ENCODE measurements at places on chromosomes 5 and 9.

GRCh38 chr5:113215401-113216060 lies 219.3 kb downstream of the TSSK1B start:
- no peak for DNase-seq

DNA sequence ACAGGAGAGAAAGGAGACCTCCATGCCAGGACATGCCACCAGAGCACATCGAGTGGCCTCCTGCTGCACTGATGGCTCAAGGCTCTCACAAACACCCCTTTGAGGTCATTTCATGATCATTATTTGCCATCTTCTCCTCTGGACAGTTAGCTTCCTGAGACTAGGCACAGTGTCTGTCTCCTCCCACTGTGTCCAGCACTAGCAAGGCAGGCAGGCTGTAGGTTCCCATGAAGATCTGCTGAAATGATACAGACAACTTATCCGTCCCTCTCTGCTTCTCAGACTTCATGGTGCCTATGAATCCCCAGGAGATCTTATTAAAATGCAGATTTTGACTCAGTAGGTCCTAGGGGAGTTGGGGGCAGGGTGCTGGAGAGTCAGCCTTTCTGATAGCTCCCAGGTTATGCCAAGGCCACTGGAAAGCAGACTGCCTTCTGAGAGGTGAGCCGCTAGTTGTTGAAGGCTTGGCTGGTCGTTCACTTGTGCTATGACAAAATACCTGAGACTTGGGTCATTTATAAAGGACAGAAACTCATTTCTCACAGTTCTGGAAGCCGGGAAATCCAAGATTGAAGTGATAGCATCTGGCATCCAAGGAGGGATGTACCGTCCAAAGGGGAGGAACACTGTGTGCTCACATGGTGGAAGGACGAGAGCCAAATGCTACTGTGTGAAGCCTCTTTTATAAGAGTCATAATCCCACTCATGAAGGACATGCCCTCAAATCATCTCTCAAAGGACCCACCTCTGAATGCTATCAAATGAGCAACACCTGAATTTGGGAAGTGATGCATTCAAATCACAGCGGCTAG lies 183.4 kb downstream of the SPOCK1 start:
- DNase-seq, result no peak

DNA sequence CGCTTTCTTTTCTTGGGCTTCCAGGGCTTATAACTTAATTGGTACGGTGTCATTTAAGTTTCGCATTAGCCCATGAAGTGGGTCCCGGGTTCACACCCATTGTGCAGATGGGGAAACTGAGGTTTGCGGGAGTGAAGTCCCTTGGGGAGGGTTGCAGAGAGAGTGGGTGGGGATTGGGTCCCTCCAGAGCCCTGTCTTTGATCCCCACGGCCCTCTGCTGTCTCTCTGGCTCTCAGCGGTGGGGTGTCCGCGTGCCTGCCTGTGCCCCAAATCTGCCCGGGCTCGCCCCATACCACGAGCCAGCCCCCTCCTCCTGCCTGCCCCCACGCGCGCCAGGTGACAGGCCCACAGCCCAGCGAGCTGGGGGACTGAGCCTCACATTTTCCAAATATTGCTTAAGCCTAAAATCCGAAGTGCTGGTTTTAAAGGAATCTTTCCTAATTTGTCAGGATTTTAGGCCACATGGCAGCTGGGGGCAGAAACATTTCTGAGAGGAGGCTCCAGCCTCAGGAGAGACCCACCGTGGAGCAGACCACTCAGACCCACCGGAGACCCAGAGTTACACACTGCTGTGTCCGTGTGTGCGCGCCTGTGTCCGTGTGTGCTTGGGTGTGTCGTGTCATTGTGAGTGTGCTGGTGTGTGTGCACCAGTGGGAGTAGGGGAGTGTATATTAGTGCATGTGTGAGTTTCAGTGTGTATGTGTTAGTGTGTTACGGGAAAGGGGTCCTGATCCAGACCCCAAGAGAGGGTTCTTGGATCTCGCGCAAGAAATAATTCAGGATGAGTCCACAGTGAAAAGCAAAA lies 159.5 kb upstream of the IER5L start:
- DNase-seq, result no peak

DNA sequence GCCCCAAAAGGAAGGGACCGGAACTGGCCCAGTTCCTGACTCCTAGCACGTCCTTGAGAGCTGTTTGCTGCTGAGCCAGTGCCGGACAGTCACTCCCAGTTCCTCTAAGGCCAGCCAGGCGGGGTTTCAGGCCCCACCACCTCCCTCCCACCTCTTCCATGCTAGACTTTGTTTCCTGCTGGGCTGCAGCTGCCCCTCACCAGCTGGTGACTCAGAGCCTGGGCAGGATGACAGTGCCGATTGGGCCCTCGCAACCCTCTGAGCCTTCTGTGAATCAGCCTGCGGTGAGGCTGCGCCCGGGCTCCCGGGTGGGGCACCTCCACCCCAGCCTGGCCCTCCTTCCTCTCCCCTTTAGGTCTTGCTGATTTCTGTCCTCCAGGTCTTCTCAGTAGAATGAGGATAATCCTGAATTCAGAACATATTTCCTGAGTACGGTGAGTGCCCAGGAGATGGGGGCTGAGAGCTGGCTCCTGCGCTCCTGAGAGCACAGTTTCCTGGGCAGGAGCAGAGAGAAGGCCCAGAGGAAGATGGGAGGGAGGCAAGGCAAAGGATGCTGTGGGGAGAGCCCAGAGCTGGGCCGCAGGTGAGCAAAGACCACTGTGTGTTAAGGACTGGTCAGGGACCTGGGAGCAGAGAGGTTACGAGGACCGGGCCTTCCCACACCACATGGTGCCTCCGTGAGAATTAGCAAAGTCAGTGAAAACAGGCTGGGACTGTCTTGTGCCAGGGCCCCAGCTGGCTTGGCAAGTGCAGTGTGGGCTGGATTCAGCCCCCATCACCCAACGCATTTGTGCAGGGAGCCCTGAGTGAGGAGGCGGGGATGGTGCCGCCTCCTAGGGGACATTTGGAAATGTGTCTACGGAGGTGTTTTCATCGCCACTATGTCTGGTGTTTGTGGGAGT lies 32.9 kb upstream of the STXBP1 start:
- peak; percentile 89 for DNase-seq

DNA sequence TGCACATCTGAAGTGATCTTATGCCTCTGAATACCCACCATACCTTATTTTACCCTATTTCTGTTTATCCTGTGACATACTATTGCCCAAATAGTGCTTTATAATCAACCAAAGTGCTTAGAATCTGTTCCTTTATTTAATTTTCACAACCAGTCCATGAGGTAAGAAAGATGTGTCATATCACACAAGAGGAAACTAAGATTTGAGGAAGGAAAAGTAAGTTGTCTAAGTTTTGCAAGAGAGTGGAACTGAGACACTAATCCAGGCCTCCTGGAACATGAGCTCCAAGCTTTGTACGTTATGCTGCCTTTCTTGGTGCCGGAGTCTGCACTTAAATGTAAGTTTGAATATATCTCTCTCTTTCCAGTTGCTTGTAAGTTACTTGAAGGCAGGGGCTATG lies 17.2 kb downstream of the KDM3B start:
- no peak for DNase-seq

- DNase-seq, result no peak
Measured at GRCh38 chr5:133408322-133408721, 204.0 kb downstream of the FSTL4 start.

DNA sequence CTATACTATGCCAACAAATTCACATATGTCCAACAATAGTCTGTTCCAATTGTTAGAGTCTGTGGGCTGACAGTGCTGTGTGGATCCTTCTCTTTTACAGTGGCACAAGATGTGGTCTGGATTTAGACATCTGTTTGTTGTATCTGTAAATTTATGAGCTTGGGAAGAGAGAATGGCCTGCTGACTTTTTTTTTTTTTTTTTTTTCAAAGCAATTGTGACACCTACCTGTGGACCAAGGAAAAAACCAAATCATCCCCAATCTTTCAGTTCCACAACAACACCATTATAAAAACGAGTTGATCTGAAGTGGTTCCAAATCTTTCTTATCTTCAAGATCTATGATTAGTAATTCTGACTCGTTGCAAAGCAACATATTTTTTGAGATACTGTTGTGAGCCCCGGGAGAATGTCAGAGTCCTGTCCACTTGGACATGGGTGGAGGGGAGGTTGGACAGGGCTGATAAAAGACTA lies 4.9 kb downstream of the IRX2 start:
- no peak for DNase-seq

DNA sequence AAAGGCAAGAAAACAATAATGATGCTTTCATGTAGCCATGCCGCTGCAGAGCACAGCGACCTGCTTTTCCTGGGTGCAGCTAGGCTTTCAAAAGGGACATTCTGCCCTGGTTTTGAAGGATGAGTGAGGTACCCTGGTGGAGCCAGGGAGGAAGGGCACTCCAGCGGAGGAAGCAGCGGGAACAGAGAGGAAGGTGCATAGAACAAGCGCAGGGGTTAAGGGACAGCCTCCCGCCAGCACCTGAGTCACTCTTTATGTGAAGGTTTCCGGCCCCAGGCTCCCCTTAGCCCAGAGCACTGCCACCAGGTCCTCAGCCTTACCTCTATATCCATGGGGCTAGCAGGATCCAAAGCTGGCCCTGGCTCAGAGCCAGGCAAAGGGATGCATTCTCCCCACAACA lies 221.1 kb downstream of the CDK5RAP2 start:
- no peak for DNase-seq

GRCh38 chr9:8734760-8735159 lies 935.2 kb upstream of the DMAC1 start:
- no peak for DNase-seq

DNA sequence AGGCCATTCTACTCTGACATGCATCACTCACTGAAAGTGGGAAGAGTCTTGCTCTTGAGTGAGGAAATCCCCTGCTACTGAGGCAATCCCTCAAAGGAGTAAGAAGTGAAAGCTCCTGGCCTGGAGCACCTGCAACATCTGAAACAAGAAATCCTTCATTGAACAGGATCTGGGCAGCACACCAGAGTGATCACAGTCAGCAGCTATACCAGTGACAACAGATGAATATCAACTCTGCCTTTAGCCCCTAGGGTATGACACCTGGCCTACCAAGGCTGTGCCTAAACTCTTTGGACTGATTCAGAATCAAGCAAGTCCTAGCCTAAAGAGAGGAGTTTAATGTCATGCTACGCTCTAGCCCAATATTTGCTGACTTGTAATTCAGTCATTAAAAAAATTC lies 156.2 kb upstream of the CCDC152 start:
- DNase-seq, result no peak

DNA sequence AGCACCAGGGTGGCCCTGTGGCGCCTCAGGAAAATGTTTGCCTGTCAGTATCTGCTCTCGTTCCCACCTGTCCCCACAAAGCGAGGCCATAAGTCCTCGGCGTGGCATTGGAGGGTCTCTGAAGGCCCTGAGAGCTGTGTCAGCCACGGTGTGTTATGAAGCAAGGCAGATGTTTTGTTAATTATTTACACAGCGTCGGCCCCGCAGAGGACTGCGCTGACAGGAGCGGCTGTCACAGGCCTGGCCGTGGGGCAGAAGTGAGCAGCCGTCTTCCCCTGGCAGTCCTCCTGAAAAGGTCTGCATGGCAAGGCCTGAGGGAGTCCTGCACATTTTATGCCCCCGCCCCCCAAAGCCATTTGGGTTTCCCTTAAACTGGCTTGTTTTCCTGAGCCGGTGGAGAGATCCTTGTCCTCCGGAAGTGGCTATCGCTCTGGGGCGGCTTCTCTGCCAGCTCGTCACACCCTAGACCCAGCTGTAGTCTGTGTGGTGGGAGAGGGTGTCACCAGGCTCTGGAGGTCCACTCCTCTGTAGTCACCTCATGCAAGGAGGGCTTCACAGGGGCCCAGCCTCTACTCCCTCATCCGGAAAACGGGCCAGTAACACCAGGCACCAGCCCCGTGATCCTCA lies 6.2 kb downstream of the NEK6 start:
- DNase-seq, result no peak

GRCh38 chr5:161009194-161009593 lies 157.2 kb upstream of the ATP10B start:
- DNase-seq, result no peak

- DNase-seq, result no peak
Measured at GRCh38 chr5:110718311-110718710, 8.2 kb downstream of the TMEM232 start.

DNA sequence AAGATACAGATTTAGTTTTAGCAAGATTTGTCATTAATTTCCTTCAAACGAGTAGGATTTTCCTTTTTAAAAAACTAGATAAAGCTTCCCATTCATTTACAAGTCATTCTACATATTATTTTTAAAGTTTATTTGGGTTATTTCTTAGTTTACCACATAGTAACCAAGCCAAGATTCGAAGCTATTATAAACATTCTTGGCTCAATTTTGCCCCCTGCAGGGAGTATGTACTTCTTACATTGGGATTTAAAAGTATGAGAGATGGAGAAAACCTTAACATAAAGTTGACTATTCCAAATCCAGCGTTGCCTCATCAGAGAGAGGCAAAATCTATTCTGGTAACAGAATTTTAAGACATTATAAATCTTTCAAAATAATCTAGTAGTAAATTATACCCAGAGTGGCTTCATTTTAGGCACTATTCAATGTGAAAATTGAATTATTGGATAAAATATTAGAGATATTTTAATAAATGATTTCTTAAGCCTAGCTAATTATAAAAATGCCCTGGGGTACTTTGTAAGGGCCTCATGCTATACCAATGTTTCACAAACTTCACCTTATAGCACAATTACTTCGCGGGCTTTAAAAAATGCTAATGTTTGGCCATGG lies 39.1 kb downstream of the FBN2 start:
- DNase-seq, result peak; percentile 3

DNA sequence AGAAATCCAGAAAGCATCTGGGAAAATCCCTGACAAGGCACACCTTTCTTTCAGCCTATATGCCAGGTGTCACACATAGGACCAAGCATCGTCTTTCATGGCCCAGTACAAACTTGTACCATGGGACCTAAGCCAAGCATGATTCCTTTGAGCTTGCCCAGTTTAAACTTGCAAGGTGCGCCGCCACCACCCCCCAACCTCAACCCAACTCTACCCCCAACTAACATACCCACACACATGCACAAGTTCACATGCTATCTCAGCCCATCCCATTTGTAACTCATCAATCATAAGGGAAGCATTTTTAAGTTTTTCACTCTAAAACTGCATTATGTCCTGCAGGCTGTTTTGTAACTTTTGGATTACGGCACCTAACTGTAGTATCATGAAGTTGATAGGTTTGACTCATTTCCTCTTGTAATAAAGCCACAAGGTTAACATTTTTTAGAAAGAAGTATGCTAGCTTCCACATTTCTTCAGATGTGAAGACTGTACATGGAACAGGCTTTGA lies 145.9 kb upstream of the FST start:
- DNase-seq, result no peak

DNA sequence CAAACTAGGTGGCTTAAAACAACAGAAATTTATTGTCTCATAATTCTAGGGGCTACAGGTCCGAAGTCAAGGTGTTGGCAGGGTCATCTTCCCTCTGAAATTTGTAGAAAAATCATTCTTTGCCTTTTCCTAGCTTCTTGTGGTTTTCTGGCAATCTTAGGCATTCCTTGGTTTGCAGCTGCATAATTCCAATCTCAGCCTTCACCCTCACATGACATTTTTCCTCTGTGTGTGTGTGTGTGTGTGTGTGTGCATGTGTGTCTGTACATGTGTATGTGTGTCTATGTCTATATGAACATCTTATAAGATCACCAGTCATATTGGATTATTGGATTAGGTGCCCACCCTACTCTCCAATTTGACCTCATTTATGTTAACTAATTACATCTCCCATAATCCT lies 330.6 kb downstream of the CHSY3 start:
- DNase-seq, result no peak
